ENCODE measurements at places on chromosomes 2 and 18.

GRCh38 chr2:172552547-172553291 is 3.2 kb upstream of the PDK1 start:
- peak; percentile 30 for DNase-seq

DNA sequence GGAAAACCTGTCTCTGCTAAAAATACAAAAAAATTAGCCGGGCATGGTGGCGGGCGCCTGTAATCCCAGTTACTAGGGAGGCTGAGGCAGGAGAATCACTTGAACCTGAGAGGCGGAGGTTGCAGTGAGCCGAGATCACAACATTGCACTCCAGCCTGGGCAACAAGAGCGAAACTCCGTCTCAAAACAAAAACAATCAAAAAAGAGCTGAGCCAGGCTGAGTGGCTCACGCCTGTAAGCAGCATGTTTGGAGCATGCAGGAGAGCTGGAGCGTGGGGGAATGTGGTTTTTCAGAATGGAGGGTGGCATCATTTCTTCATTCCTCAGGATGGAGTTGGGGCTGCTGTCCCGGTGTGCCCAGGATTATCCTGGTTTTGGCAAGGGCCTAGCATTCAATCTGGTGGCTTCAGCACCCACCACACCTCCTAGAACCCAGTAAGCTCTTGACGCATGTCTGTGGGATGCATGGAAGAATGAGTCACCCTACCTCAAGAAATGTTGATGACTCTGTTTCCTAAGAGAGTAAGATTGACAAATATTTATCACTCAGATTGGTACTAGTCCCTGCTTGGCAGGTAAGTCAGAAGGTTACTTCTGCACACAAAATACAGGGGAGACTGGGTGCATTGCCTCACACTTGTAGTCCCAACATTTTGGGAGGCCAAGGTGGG is 90.2 kb upstream of the ODC1 start:
- no peak for DNase-seq

DNA sequence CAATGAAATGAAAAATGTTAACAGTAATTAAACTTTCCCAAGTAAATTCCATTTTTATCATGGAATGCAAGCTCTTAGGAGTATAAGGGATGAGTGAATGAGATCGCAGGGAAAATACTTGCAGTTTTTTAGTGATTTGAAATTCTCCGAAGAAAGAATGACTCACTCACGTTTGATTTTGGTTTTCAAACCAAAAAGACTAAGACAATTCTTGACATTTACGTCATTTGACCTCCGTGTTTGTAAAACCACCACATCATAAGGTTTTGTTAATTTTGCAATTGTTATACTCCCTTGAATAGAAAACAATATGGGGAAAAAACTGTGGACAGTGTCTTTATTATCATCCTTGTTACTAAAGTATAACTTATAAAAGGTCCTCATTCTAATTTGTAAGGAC is 29.4 kb downstream of the COL4A4 start:
- no peak for DNase-seq

DNA sequence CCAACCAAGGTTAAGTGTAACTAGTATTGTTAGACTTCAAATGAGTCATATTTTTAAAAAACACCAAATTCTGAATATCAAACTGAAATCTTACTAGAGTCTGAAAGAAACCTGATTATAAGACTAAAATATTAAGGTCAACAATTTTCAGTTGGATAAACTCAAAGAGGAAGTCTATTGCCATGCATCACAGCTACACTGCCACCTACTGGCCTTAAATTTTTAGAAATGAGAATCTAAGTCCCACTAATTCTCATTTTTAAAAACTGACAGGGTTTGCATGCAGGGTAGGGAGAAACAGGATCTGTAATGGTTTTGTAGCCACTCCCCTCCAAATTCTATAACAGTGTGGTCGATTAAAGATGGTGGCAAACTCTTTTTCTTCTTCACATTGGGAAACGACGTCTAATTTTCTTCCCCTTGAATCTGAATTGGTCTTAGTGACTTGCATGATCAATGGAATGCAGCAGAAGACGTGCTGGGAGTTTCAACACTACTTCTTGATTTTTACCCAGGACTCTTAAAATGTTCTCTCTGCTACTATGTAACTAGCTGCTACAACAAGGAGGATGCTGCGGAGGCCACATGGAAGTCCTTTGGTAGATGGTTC is 176.1 kb upstream of the SESTD1 start:
- no peak for DNase-seq

DNA sequence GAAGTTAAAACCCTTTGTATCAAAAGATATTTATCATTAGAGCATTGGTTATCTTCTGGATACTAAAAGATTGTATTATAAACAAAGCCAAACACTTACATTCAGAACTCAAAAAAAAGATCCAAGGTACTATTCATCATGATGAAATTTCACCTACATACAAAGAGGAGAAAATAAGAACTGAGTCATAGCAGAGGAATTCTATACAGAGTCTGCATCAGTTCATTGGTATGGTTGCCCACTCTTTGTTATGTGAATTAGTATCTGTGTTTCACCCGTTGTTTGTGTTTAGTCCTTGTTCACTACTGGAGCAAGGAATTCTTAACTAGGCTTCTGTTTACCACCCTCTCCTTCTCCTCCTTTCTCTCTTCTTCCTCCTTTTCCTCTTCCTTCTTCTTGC is 157.9 kb downstream of the LNPK start:
- no peak for DNase-seq

GRCh38 chr2:55231546-55232083 is 478 bp downstream of the CLHC1 start:
- DNase-seq = no peak

DNA sequence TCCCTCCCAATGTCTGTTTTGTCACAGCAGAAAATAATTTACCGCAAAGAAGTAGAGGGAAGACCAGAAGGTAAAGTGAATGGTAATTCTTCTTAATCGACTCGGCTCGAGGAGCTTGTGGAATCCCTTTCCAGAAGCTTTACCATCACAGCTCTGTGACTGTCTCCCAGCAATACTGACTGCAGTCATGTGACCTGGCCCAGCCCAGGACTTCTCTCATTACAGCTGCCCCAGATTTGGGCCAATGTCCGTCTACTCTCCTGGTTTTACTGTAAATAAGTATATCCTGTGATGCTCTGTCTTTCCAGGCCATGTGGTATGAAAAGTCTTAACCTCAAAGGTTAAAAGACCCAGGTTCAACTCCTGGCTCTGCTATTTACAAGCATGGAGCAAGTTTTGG is 18.9 kb upstream of the ELOA2 start:
- DNase-seq = no peak

GRCh38 chr2:215728504-215729065 is 284.8 kb downstream of the MREG start:
- peak; percentile 89 for DNase-seq

DNA sequence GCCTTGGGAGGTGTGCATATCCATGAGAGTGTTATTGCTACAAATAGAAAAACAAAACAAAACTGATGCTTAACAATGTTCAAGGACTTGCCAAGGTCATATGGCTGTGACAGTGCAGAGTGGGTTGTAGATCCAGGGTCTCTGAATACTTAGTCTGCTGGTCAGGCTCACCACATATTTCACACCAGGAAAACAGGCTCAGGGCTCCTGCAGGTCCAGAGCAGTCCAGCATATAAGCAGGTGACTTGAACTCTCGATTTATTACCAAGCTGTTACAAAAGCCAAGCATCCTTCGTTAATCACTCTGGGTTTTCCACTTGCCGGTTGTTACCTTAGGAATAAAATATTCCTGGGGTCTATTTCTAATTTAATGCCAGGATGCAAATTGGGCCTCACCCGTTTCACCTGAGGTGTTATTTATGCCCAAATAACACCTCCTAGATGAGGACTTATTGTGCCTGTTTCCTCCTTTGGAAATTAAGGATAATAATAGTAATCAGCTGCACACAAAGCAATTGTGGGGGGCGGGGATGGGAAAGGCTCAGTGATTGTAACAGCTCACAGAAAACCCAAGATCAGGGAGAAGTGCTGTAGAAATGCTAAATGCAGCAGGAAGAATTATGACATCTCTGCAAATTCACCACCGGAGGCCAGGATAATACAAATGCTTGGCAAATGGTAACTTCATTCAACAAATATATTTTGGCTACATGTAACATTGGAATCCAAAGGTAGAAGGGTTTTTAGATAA is 72.9 kb downstream of the TMEM182 start:
- DNase-seq = no peak

DNA sequence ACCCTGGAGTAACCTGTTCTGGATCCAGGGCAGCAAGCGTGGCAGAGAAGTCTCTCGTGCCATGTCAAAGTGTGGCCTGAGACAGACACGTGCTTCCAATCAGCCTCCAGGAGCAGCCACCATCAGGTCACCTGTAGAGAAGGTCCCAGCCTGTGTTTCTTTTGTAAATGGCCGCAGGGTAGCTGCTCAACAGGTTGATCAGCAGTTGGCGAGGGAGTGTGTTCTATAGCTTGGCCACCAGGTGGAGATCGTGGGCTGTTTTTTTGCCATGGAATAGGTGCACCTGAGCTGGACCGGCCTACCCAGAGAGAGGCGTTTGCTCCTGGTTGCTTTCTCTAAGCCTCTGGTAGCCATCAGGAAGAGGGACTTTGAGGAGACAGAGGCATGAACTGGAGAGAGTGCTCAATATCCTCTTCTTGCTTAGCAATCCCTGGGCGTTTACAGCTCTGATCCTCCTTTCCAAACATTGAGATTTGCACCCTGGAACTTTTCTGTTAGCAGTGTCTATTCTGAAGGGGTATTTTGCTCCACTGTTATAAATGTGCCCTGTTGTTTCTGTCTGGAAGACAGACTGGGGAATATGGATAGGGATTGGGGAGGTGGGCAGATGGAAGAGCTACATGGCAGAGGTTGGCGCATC is 34.2 kb upstream of the EN1 start:
- DNase-seq = no peak

- peak; percentile 52 for DNase-seq
Measured at GRCh38 chr2:242060212-242060835, 190.8 kb downstream of the RTP5 start.

GRCh38 chr2:113720167-113720566 is 36.3 kb downstream of the SLC35F5 start:
- no peak for DNase-seq

DNA sequence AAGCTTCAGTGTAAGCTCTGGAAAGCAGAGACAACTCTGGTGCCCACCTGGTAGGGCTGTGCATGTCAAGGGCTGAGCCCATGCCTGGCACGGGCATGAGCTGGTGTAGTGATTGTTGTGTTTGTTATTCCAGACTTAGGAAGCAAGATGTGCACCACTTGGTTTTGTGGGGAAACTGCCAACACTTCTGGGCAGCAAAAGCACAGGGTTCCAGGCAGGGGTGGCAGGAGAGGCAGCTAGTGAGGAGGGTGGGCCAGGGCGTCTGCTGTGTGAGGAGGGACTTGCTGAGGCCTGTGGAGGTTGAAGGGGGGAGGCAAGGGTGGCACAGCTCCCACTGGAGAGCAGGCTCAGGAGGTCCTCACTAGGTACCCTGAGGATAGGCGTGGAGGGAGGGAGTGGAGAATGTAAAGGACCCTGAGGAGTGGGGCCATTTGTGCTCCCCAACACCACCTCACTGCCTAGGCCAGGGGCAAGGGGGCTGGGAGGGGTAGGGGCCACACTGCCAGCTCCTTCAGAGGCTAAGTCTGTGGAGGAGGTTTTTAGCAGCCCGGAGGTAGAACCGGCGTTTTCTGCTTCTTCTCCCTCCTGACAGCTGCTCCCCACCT is 104.0 kb upstream of the POU3F3 start:
- DNase-seq = no peak

- DNase-seq = no peak
Measured at GRCh38 chr2:173195100-173195499, 119.5 kb downstream of the MAP3K20 start.

DNA sequence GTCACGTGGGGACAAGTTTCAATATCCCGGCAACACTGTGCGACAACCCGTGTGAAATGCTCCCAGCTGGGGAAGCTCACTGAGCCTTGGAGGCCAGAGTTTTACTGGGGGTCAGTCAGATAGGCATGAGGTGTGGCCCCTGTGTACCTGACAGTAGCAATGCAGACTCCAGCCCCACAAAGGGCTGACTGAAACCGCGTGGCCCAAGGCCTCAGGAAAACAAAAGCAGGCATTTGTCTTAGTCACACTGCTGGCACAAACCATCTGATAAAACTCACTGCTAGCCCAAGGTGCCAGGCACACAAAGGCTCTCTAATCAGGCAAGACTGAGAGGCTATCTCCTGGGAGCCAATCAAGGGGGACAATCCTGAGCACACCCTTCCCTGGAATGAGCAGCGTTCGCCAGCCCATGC is 786.6 kb upstream of the RAB6C start:
- no peak for DNase-seq

DNA sequence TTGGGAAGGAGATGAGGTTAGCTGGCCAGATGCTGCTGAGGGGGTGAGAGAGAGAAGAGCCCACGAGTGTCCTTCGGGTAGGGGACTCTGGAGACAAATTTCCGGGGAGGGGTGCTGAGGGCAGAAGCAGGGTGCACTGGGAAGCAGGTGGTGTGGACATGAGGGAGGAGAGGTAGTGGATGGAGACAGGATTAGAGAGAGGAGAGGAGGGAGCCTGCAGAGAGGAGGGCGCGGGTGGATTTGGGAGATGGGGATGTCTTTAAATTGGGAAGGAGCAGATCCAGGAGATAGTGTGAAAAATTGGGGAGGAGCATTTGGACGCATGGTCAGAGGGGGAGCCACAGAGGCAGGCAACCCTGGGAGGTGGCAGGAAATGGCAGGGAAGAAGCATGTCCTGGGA is 154.7 kb downstream of the DYSF start:
- no peak for DNase-seq

DNA sequence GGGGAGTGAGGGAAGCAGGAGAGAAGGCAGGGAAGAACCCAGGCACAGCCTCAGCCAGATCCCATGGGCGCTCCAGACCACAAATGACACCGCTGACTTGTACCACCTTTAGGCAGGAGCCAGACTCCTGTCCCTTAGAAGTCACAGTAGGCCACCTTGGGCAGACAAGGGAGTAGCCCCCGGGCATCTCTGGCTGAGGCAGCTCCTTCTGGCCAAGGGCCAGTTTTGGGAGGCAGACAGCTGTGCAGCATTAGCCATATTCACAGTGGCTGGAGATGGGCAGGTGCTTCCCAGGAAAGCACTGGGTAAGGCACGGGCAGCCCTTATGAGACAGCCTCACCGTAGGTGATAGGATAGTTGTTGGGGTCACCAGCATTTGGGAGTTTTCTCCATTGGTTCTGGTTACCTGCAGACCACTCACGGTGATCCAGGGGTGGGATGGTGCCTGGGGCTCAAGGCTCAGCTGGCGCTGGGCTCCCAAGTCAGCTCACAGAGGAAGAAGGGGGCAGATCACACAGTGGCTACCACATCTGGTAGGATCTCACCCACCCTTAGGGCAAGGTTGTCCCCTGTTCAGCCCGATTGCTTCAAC is 2.1 kb downstream of the ASTL start:
- no peak for DNase-seq

- DNase-seq = no peak
Measured at GRCh38 chr2:65431421-65432226, 775 bp downstream of the SPRED2 start.

GRCh38 chr2:196125596-196125995 is 45.8 kb downstream of the STK17B start:
- no peak for DNase-seq

- no peak for DNase-seq
Measured at GRCh38 chr2:218782528-218782844, 539 bp downstream of the CYP27A1 start.

GRCh38 chr2:109345091-109345490 is 216.1 kb downstream of the SH3RF3 start:
- no peak for DNase-seq

GRCh38 chr2:236679884-236680860 is 110.5 kb downstream of the ACKR3 start:
- peak; percentile 32 for DNase-seq
